HuH-7 (cell line): ENCODE measurements at places on chromosomes 3 and 15.

DNA sequence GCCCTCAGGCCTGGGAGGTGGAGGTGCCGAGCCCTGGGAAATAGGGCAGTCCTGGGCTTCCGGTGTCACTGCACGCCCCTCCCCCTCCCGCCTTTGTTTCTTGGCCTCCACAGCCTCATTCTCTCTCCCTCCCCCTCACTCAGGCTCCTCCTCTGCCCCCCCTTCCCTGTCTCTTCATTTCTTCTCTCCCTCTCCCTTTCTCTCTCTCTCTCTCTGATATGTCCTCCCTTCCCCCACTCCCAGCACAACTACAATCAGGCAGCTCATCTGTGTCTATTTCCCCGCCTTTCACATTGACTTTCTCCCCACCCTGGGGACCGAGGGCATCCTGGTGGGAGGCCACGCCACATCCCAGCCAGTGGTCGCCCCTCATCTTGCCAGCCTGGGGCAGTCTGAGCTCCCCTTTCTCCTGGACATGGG is 40.2 kb downstream of the IDH2 start:
- no peak for DNase-seq

DNA sequence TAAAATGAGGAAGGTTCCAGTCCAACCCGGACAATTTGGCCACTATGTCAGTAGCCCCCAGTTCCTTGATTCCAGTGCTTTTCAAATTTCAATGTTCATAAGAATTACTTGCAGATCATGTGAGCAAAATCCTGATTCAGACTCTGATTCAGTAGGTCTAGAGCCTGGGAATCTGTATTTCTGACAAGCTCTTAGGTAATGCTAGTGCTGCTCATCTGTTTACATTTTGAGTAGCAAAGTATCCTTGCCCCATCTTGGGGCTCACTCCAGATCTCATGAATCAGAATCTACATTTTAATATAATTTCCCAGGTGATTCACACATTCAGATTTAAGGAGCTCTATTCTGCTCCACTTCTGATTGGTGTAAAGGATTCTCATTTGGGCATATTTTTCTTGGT is 142.0 kb downstream of the NAALADL2 start:
- no peak for DNase-seq

- DNase-seq: peak; percentile 36
These were observed 55.1 kb downstream of the WDR76 start for GRCh38 chr15:43881944-43882343.

DNA sequence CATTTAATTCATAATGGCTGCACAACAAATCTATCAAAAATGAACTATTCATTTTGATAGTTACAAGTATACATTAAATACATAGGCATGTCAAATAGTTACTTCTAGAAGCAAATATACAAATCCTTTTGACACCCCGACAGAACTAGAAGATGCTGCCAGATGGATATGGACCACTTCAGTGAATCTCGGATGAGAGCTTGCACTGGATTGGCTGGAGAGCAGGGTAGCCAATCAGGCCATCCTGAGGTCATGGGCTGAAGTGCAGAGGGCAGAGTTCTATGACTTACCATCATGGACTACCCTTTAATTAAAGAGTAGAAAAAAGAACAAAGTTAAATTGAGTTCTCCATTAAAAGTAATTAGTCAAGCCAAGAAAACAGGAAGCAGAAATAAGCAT is 8.3 kb downstream of the CCNL1 start:
- no peak for DNase-seq

GRCh38 chr3:194508491-194509453 is 22.0 kb upstream of the ATP13A3 start:
- no peak for DNase-seq

DNA sequence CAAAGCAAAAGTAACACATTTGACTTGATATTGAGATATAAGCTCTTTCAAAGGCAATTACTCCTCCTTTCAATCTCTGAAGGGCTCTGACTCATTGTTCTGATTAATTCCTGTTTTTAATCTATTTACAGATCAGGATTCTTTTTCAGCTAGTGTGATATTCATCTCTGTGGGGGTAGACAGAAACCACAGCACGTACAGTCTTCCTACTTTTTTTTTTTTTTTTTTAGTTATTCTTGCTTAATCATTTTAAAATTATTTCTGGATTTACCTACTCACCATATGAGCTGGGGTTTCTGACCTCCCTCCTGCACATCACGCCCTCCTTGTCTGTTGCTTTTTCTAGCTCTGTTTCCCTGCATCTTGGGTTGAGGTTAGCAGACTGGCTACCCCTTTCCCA is 1.4 kb downstream of the CNTN3 start:
- DNase-seq: no peak

GRCh38 chr15:68175526-68175925 is 29.6 kb downstream of the CALML4 start:
- DNase-seq: no peak

GRCh38 chr15:20348291-20348899 is 193.2 kb downstream of the GOLGA6L6 start:
- no peak for DNase-seq

DNA sequence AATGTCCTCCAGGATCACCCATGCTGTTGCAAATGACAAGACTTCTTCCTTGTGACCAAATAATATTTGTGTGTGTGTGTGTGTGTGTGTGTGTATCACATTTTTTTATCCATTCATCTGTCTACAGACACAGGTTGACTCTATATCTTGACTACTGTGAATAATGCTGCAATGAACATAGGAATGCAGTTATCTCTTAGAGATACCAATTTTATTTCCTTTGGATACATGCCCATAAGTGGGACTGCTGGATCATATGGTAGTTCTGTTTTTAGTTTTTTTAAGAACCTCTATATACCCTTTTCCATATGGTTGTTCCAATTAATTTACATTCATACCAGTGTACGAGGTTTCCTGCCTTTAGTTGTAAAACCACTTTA is 41.7 kb downstream of the GPR176 start:
- DNase-seq: no peak

DNA sequence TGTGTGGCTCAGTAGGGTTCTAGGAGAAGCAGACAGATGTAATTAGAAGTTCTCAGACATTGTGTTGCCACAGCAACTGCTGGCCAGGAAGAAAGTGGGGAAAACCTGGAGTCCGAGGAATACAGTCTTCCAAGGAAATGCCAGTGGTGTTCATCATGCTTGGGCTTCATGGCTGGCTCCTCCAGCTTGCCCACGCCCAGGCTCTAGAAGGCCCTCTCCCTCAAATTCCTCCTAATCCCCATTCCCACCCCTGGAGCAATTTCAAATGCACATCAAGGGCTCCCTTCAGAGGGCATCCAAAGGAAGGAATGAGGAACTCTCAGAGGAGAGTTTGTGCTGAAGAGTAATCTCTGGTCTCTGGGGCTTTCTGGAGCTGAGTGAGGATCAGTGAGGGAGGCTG is 21.9 kb downstream of the FSTL1 start:
- no peak for DNase-seq

DNA sequence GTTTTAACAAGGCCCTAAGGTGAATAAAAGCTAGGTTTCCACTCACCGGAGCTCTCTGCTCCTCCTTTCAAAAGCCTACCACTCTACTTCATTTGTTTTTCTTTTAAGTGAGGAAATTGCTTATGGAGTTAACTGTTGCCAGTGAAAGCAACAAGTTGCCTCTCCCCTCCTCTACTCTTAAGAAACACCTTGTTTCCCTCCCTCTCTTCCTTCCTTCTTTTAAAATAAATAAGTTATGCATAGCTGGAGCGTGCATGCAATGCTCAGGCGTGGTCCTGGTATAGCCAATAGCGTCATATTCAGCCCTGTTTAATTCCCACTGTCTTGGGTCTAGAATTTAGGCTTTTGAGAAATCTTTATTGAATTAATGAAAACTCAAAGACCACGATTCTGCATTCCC is 101.1 kb upstream of the IGF1R start:
- DNase-seq: no peak

GRCh38 chr3:124607163-124607562 is 123.1 kb upstream of the UMPS start:
- DNase-seq: no peak

DNA sequence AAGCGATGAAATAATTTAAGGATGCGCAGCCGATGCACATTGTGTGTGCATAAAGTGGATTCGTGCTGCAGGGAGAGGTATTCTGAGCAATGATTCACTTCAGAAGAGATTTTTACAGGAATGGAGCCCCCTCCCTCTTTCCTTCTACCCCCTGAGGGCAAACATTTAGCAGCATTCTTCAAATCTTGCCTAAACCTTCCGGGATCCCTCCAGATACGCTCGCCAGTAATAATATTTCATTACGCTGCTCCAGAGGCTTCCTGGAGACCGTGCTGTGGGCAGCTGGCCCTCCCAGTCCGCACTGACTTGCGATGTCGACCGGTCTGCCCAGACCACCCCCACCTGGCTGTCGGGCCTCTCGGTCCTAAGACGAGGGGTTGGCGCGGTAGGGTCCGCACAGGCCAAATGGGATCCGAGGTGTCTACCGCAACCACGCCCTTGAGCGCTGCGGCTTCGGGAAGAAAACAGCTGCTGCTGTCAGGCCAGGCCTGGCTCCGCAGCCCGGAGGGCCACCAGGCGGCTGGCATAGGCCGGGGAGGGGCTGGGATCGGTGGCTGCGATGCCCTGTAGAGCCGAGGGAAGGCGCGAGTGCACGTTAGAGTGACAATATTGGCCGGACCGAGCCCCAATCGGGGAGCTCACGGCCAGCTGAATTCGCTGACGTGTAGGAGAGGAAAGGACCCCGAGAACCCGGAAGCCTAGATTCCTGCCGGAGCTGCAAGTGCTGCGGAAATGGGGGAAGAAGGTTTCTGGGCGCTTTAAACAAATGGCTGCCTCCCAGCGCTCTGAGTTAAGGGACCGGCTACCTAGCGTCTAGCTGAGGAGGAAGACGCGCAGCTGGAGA is 14.3 kb downstream of the ZIC4 start:
- peak; percentile 87 for DNase-seq

- DNase-seq: no peak
These were observed 797 bp downstream of the PAQR9 start for GRCh38 chr3:142962520-142963233.

DNA sequence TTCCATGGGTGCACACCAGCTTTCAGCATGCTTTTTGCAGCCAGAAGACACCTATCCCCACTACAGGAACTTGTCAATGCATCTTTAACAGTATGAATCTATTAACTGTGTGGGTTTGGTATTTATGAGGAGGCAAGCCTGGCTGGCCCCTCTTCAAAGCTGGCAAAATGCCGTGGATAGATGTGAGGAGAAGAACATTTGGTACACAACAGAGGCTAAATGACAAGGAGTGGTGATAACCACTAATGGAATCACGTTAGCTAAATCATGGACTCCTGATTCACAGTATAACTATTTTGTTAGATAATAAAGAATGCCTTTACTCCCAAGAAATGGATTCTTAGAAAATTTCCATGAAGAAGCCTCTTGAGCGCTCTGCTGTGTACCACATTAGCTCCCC is 187.2 kb downstream of the CLSTN2 start:
- no peak for DNase-seq
